NCI-H1105 treated with DMSO at 0.1 percent for 48 hours (cell line): ENCODE measurements at places on chromosomes 1 and 21.

DNA sequence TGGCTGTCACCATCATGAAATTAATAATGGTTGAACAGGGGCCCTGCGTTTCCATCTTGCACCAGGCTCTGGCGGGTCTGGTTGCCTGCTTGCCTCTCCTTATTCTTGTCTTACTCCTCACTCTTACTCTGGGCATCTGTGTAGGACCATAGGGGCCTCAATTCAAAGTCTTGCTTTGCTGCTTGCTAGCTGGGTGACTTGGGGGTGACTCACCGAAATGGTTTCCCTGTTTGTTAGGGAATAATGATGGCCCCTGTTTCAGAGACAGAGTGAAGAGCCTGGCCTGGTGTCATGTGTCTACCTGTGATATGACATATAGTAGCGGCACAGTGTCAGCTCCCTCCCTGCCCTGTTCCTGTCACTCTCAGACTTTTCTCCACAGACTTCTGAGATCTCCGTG is 24.6 kb downstream of the KCNC4 start:
- no peak for DNase-seq

- DNase-seq, result no peak
These were observed 210.8 kb downstream of the COL11A1 start for GRCh38 chr1:102897557-102897956.

DNA sequence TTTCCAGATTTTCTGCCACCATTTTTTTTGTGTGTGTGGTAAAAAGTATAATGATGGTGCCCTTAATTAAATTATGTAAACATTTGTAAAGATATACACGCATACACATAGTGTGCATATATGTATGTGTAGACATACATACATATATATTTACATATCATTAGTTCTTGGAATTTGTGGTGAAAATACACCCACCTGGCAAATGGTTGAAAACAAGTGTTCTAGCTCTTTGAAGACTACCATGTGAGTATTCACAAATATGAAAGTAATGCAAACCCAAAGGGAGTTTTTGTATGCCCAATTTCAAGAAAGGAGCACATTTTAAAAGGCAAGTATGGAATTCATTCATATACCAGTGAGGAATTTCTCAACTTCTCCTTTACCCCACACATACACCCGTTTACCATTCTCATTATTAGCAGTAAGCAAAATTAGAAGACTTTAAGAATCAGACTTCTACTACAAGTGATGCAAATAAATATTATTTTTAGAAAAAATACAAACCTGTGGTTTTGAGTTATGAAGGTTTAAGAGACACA is 8.0 kb downstream of the RABGAP1L start:
- no peak for DNase-seq

DNA sequence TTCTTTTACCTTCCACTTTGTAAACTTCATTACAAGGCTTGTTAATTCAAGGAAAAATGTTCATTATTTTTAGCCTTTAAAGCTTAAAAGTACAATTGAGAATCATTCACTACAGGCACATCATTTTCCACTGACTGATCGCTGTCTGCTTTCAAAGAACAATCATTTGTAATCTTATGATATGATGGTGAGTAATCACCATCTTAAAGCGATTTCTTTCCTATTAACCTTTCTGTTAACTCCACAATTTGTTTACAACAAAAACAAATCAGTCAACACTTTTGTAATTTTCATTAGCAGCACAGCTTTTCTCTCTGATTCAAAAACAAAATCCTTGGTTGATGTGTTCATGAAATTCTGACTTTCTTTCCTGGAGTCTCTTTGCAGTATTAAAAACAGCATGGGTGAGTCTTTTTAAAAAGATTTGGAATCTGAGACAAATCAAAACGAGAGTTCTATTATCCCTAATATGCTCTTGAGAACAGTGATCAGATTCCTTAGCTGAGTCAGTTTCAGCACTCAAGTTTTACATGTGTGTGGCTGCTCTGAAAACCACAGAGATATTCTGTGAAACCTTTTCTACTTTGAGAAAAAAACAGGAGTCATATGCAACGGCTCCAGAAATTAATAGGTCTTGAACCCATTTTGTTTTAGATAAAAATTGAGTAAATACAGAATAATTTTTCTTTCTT is 145.8 kb upstream of the TMPRSS15 start:
- no peak for DNase-seq

GRCh38 chr1:205938682-205939081 is 4.6 kb downstream of the SLC26A9 start:
- DNase-seq, result no peak

GRCh38 chr1:222788402-222789156 is 26.3 kb upstream of the DISP1 start:
- DNase-seq, result no peak

DNA sequence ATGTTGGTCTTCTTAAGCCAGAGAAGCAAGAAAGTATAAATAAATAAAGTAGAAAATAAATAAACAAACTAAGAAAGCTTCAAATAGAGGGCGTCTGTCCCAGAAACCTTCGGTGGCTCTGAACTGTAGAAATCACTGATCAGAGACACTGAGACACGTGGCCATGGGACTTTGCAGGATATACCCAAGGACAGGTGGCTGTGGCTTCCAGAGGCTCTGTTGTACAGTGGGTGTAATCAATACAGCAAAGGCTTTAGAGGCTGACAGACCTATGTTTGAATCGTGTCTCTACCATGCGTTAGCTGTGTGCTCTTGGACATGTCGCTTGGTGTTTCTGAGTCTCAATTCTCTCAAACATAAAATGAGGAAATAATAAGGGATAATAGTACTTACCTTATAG is 41.0 kb upstream of the EPS15 start:
- no peak for DNase-seq

GRCh38 chr1:15626269-15626950 is 9.2 kb downstream of the DDI2 start:
- no peak for DNase-seq

- DNase-seq, result no peak
These were observed 46.8 kb upstream of the CNIH3 start for GRCh38 chr1:224569276-224569675.

GRCh38 chr1:197127246-197127912 is 19.1 kb downstream of the ASPM start:
- DNase-seq, result no peak

GRCh38 chr1:11720525-11720924 is 15.4 kb upstream of the AGTRAP start:
- DNase-seq, result no peak

DNA sequence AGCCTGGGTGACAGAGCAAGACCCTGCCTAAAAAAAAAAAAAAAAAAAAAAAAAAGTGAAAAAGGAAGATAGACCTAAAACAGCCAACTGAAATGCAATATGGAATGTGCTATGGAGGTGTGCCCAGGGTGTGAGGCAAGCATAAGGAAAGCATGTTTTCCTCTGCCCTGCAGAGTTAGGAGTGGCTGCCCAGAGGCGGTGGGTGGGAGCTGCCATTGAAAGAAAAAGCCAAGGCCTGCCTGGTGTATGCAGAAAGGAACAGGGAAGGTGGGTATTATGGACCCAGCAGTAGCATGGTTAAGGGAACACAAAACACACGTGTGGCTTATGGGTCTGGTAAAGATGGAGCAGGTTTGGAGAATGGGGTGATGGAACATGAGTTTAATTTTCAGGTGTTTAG is 8.9 kb downstream of the CD244 start:
- DNase-seq, result no peak

DNA sequence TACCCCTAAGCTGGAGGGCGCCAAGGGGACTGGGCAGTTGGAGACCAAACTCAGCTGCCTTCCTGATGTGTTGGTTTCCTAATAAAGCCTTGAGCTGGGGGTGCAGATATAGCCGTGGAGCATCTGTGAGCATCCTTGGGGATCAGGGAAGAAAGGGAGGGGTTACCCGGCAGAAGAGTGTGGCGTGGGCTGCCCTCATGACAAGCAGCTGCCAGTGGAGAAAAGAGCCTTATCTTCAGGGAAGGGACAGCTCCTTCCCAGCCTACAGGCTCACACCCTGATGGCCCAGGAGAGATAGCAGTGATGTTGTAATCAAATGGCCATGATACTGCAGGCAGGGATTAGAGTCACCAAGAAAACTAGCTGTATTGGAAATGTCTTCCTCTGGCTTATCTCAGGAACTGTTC is 10.8 kb upstream of the NFASC start:
- DNase-seq, result no peak

DNA sequence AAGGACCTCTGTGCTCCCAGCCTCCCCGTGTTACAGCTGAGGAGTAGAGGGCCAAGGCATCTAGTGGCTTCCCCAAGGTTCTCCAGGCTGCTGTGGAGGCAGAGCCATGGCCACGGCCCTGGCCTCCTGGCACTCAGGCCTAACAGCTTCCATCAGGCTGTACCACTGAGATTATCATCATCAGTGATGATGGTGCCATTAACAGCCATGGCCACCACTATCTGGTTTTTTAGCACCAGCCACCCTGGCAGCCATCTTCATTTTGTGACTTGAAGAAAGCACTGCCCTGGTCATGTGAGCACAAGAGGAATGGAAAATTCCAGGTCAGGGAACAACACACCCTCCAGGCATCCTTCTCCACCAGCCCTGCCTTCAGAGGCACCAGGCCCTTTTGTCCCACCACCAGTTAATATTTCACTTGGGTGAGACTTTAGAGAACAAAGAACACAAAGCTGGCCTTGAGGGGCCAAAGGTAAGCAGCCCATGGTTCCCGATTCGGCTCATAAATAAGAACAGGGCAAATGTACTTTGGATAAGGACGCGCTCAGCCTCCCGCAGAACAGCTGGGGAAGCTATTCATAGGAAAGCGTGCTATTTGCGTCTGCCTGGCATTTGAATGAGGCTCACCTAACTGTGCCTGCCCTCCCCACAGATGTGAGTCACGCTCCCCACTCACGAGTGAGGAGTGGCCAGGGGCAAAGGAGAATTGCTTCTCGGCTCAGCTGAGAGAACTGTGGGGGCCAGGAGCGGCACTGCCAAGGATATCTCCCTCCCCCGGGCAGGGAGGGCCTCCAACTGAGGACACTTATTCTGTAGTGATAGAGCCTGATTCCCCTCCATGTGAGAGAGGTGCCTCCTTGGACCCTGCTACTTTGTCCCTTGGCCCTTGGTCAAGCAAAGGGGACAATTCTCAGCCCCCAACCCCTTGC is 95.6 kb downstream of the CD58 start:
- DNase-seq, result no peak

- no peak for DNase-seq
These were observed 1.8 kb downstream of the OBSCN start for GRCh38 chr1:228209657-228210056.

DNA sequence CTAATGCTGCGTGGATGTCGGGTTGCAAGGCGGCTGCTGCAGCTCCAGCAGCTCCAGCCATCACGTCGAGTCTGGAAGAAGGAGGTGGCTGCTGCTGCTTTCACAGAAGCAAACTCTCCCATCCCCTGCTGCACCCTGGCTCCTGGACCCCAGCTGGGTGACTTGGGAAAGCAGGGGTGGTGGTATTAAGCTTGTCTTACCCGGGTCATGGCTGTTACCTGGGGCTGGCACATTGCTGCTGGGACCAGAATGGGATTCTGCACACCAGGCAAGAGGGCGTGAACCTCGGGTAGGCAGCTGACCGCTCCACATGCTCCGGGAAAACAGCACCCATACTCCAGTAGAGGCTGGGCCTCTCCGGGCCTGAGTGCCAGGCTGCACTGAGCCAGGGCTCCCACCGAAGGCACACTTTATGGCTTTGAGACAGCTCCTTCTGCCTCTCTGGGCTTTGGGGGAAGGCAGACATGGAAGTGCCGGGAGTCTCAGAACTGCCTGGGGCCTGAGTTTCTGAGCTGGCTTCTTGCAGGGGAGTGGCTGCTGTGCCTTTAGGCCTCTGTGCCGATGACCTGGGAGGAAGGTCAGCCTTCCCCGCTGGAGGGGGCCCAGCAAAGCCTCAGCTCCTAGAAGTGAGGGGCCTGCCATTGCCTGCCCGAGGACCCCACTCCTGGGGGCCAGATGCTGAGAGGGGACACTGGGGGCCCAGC is 1.2 kb downstream of the SMIM1 start:
- no peak for DNase-seq

DNA sequence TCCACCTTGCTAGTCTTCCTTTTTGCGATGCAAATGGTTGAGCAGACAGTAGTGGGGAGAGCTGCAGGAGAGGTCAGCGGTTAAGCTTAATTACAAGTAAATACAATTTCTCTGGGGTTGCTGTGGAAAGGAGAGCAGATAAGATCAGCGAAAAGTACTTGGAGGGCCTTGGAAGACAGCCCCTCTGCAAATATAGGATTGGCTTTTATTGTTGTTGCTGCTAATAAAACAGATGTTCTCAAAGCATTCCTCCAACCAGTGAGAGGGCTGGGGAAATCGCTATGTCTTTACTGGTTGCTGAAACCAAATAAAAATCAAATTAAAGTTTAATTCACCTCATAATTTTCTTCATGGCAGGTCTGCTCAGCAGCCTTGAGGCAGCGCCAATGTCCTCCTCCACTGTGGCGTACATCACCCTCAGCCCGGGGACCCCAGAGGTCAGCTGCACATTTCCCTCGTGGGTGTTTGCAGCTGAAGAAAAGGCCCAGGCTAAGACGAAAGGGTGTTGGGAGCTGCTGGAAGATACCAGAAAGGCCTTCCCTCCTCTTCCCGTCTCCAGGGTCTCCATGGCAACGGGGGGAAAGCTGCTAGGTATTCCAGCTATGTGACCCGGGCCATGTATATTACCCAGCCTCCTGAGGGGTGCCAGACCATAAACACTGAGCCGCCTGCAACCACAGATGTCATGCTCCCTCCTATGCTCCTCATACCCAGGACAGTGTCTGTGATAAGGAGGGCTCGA is 54.6 kb upstream of the POU2F1 start:
- DNase-seq, result peak; percentile 62

DNA sequence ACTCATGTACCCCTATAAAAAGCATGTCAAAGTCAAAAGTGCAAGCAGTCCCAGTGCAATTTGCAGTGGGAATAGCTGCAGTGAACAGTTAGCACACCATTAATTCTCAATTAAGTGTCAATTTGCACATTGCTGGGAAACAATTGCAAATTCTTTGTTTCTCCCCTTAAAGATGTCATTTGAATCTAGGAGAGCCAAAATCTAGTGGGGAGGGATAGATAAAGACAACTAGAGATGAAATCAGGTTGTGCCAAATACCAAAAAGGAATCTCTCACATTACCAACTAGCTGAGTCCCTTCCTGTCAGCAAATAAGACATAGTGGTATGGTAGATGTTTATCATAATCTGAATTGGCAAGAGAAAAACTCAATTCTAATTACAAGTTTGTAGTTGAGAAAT is 330.7 kb downstream of the NUF2 start:
- DNase-seq, result no peak

DNA sequence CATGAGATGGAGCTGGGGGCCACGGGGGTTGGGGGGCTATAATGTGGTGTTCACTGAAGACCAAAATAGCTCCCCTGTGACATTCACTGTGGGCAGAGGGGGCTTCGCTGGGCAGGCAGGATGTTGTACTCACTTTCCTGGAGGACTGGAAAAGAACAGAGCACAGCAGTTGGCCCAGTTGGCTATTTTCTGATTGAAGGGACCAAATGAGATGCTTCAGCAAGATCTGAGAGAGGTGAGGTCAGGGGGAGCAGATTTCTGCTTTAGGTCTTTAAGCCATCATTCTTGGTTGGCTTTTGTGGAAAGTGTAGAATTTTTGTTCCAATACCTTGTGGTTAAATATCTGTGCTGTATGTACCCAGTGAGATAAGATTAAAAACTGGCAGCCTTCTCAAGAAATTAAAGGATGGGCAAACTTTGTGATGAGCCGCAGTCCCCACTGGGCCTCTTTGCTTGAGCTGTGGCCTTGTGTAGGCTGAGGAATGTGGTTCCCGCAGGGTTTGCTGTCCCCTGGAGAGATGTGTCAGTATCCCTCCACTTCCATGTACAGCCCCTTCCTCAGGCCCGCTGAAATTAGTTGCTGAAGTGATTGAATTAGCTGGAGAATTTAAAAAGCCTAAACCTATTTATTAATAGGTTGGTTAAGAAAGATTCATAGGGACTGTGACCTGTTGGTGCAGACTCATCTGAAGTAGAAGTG is 80.7 kb downstream of the ATP5PO start:
- no peak for DNase-seq
